ENCODE measurements at places on chromosomes 11 and 22. TPM values are rescaled to one million over a fixed set of nuclear protein-coding genes. Genes with fewer than 3 reads are reported as not detected.

DNA sequence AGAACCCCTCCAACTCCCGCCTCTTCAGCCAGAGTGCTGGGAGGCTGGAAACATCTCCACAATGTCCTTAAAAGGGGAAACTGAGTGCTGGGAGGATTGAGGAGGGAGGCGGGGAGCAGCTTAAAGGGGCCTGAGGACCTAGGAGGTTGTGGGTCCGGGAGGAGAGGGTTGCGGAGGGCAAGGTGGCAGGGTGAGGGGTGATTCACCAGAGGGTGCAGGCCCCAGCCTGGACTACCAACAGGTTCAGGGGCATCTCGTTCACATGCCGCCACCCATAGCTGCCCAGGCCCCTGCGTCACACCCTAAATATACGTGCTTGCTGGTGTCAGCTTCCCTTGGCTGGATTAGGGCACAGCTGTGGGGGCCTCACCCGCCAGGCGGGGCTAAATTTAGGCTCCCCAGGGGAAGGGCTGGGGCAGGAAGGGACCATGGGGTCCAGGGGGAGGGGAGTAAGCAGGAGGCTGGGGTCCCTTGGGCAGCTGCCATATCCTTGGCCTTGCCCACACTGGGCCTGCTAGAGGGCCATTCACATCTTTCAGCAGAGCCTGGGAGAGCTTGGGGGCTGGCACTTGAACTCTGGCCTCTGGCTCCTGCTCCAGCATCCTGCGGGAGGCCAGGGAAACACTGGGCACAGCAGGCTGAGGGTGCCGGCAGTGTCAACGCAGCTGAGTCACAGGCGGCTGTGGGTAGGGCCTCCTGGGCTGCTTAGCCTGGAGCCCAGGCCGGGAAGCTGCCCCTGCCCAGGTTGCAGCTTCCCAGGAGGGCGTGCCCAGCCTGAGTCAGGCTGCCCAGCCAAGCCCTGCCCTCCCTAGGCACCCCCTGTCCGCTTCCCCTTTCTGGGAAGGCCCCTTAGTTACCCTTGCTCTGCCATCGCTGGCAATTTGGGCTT lies 1.3 kb downstream of the EHBP1L1 start:
- peak; percentile 88 for DNase-seq
- peak overlapping the region; percentile 28 for H3K4me3 ChIP-seq
- H3K27me3 ChIP-seq = no peaks in the 10 kb centered on the region

DNA sequence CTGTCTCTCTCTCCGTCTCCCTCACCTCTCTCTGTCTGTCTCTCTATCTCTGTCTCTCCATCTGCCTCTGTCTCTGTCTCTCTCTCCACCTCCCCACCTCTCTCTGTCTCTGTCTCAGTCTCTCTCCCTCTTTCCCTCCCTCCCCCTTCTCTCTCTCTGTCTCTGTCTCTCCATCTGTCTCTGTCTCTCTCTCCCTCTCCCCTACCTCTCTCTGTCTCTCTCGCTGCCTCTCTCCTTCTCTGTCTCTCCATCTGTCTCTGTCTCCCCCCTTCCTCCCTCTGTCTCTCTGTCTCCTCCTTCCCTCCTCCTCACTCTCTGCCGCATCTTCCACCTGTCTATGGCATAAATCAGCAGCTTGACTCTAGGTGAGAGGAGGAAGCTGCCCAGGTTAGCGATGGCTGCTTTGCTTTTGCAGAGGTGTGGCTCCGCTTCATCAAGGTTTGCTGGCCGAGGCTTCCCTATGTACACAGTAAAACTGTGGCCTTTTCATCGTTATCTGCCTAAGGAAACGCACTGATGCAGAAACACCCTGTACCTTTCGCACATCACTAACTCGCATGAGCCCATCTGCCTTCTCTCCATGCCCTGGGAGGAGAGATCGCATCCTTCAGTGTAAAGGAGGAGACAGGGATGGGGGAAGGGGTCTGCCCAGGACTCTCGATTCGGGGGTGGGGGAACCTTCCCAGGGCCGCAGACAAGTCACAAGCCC lies 44.5 kb downstream of the ANO1 start:
- H3K4me1 ChIP-seq = peaks cover 4% of the 10 kb centered on the region
- no peaks in the 10 kb centered on the region for H3K27me3 ChIP-seq
- H3K27ac ChIP-seq = no peak overlapping the region
- H3K36me3 ChIP-seq = peaks cover 18% of the 10 kb centered on the region
- no peak overlapping the region for H3K4me3 ChIP-seq
- no peak for DNase-seq

DNA sequence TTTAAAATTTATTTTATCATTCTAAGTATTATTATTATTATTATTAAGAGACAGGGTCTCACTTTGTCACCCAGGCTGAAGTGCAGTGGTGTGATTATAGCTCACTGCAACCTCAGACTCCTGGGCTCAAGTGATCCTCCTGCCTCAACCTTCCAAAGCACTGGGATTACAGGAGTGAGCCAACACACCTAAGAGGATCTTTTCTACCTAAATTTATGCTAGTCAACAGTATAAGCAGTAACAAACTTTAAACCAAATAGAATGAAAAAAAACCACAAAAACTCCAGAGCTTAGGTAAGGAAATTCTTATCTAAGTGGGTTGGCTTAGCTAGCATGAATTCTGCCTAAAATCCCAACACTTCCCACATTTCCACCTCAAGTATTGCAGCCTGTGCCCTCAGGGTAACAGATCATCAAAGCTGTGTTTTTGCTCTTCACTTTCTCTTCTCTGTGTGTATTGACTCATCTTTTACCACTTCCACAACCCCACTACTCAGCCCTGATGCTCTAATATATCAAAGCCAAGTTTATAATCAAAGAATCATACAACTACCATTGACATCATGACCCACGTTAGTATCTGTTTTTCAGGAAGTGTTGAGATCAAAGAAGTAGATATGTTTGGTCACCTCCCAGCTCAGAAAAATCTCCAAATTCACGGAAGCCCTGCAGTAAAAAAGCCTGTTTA lies 93.7 kb upstream of the SPON1 start:
- H3K27ac ChIP-seq = peak overlapping the region; percentile 16
- no peak for DNase-seq
- H3K4me3 ChIP-seq = no peak overlapping the region
- no peaks in the 10 kb centered on the region for H3K4me1 ChIP-seq
- no peaks in the 10 kb centered on the region for H3K27me3 ChIP-seq
- H3K36me3 ChIP-seq = no peaks in the 10 kb centered on the region

GRCh38 chr11:129374081-129374992 lies 1.3 kb upstream of the BARX2 start:
- peak overlapping the region; percentile 7 for H3K4me3 ChIP-seq
- DNase-seq = no peak
- H3K36me3 ChIP-seq = no peaks in the 10 kb centered on the region
- peaks cover 31% of the 10 kb centered on the region for H3K4me1 ChIP-seq

- no peak for DNase-seq
- H3K4me1 ChIP-seq = peaks cover 6% of the 10 kb centered on the region
- H3K4me3 ChIP-seq = no peak overlapping the region
Measured at GRCh38 chr11:368414-369335, 624 bp upstream of the B4GALNT4 start.

GRCh38 chr11:19931141-19931770 lies 218.6 kb downstream of the NAV2 start:
- peaks cover 11% of the 10 kb centered on the region for H3K4me1 ChIP-seq
- DNase-seq = no peak
- H3K27me3 ChIP-seq = no peaks in the 10 kb centered on the region
- no peak overlapping the region for H3K27ac ChIP-seq

DNA sequence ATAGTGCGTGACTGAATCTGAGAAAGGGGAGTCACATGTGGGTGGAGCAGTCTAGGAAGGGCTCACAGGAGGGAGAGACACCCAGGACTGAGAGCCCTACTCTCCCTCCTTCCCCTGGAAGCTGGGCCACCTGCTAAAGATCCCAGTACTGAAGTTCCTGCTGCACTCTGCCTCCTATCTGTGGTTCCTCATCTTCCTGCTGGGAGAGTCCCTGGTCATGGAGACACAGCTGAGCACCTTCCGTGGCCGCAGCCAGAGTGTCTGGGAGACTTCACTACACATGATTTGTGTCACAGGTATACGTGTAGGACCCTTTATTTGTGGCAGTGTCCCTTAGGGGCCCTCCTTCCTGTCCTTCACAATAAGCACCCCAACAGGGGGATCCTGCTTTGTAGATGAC lies 19.3 kb downstream of the ART5 start:
- no peak for DNase-seq
- no peaks in the 10 kb centered on the region for H3K27me3 ChIP-seq
- no peak overlapping the region for H3K4me3 ChIP-seq
- no peak overlapping the region for H3K27ac ChIP-seq
- no peaks in the 10 kb centered on the region for H3K4me1 ChIP-seq

DNA sequence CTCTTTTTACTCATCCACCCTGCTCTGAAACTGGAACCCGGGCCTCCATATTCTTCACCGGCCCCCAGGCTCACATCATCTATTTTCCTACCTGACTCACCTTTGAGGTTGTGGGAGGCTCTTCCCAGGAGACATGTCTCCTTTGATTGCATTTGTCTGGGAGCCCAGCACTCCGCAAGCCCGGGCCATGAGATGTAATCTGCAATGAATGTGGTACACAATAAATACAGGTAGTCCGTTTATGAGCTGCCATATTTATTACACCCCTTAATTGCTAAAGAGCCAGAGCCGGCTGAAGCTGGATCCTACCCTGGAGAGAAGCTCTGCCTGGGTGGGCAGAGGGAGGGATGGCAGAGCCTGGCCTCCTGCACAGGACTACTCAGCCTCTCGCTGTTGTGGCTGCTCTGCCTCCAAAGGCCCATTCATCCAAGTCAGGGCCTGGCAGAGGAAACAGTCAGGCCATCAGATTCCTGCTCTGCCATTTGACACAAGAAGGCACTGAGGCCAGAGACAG lies 49.5 kb downstream of the TP53I11 start:
- no peak overlapping the region for H3K27ac ChIP-seq
- no peaks in the 10 kb centered on the region for H3K4me1 ChIP-seq
- no peaks in the 10 kb centered on the region for H3K27me3 ChIP-seq
- H3K4me3 ChIP-seq = no peak overlapping the region
- peaks cover 7% of the 10 kb centered on the region for H3K36me3 ChIP-seq

DNA sequence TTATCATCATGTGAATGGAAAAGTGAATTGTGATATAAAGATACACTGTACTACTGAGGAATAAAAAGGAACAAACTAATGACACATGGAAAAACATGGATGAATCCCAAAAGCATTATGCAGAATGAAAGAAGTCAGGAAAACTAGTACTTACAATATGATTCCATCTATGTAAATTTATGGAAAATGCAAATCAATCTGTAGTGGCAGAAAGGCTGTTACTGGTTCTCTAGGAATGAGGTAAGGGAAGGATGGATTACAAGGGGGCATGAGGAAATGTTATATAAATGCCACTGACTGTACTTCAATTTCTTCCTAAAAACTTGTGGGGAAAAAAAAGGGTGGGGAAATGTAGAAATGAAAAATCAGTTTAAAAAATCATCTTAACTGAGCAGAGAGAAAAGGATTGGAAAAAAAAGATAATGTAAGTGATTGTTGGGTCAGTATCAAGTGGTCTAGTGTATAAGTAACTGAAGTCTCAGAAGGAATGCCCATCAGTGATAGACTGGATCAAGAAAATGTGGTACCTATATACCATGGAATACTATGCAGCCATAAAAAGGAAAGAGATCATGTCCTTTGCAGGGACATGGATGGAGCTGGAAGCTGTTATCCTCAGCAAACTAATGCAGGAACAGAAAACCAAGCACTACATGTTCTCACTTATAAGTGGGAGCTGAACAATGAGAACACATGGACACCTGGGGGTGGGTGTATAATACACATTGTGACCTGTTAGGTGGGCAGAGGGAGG lies 48.8 kb downstream of the USP35 start:
- H3K4me3 ChIP-seq = no peak overlapping the region
- no peaks in the 10 kb centered on the region for H3K36me3 ChIP-seq
- H3K4me1 ChIP-seq = no peaks in the 10 kb centered on the region

GRCh38 chr11:87917111-87917510 lies 258.1 kb downstream of the RAB38 start:
- H3K4me3 ChIP-seq = no peak overlapping the region
- no peak overlapping the region for H3K27ac ChIP-seq
- H3K36me3 ChIP-seq = no peaks in the 10 kb centered on the region
- DNase-seq = no peak
- H3K27me3 ChIP-seq = no peaks in the 10 kb centered on the region
- H3K4me1 ChIP-seq = no peaks in the 10 kb centered on the region

DNA sequence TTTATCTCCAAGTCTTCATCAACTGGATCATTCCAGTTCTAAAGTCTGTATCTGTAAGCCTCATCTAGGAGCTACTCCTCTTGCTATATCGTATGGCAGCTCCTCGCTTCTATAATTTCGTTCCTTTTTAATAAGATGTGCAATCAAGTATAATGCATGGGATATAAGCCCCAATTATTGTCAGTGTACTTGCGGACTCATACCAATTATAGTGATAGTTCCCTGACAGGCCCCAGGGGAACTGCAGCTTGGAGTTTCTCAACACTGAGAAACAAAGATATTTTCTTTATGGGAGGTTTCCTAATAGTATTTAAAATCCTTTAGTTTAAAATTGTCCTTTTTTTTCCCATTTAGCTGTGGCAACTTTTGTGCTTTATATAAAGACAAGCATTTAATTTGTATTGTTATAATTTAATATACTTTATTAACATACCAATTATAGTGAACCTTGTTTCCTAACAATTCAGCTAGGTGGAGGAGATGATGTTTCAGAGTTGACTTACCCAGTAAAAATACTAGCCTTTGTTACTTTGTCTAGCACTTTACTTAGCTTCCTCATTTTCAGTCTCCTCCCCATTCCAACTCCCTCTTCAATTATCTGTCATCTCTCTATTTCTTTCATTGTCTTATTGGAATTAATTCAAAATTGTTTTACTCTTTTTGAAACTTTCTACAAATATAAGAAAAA lies 25.3 kb upstream of the DDX17 start:
- no peak overlapping the region for H3K27ac ChIP-seq
- peaks cover 40% of the 10 kb centered on the region for H3K27me3 ChIP-seq
- no peaks in the 10 kb centered on the region for H3K36me3 ChIP-seq
- no peak for DNase-seq

GRCh38 chr22:42635531-42635930 lies 4.9 kb downstream of the ATP5MGL start:
- peak overlapping the region; percentile 84 for H3K27ac ChIP-seq
- H3K4me3 ChIP-seq = no peak overlapping the region

- no peak overlapping the region for H3K4me3 ChIP-seq
- H3K4me1 ChIP-seq = no peaks in the 10 kb centered on the region
- H3K27me3 ChIP-seq = no peaks in the 10 kb centered on the region
Measured at GRCh38 chr11:127995921-127996320, 591.4 kb downstream of the ETS1 start.

DNA sequence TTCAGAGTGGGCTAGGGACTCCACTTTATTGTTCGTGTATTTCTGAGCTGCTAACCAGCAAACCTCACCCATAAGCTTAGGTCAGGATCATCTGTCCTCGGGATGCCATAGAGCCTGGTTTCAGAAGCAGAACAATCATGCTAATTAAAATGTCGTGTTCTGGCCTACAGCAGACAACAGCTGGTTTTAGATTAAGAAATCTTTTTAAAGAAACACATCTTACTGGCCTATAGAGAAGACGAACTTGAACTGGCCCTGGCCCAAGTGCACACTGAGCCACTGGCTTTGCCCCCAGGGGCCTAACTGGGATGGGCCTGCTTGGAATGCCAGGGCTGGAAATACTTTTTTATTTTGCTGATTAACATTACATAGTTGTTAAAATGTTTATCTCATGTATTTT lies 63.2 kb downstream of the ALX4 start:
- H3K27me3 ChIP-seq = no peaks in the 10 kb centered on the region
- H3K27ac ChIP-seq = peak overlapping the region; percentile 19
- H3K4me3 ChIP-seq = no peak overlapping the region
- H3K36me3 ChIP-seq = no peaks in the 10 kb centered on the region
- H3K4me1 ChIP-seq = peaks cover 28% of the 10 kb centered on the region

GRCh38 chr22:25134451-25134850 lies 65.2 kb upstream of the CRYBB3 start:
- no peak for DNase-seq
- H3K4me3 ChIP-seq = no peak overlapping the region
- H3K36me3 ChIP-seq = no peaks in the 10 kb centered on the region
- no peaks in the 10 kb centered on the region for H3K27me3 ChIP-seq

The LMO2 gene
- 7.9 TPM for polyA plus RNA-seq

The LUZP2 gene
- polyA plus RNA-seq = not detected

The MGAT3 gene
- 2.2 TPM for polyA plus RNA-seq

Data from heart left ventricle (tissue), 16 donors.